Caco-2 (cell line): ENCODE measurements at places on chromosomes 7 and 10.

GRCh38 chr10:28883741-28884423, 206.6 kb downstream of the BAMBI start:
- no peak for DNase-seq

- no peak for DNase-seq
Observed at GRCh38 chr10:58516119-58516518, 3.4 kb downstream of the BICC1 start.

GRCh38 chr7:2166625-2167280, 66.0 kb downstream of the MAD1L1 start:
- DNase-seq, result no peak

DNA sequence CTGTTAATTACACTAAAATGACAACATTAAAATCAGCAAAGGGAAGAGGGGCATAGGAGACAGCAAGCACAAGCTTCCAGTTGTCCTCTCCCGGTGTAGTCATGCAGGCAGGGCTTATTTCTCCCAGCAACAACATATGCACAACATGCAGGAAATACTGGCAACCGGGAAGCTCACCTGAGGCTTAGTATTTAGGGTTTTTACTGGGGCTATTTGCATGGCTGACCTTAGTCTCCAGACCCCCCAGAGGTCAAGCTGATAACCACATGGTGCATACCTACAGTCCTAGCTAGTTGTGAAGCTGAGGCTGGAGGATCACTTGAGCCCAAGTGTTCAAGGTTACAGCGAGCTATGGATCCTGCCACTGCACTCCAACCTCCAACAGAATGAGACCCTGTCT, 12.8 kb upstream of the JMJD1C start:
- no peak for DNase-seq

DNA sequence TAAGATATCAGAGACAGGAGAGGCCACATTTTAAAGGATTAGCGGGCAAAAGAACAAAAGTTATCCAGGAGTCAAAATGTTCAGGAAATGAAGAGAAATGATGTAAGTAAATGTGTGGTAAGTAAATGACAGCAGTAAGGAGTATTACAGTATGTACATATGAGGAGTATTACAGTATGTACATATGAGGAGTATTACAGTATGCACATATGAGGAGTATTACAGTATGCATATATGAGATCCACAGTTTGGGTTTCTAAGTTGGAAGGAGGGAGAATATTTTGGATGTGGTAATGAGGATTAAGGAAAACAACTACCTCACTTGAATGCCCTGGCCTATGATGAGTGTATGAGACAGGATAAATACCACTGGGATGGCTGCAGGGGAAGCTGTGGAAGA, 192.4 kb upstream of the DGKB start:
- no peak for DNase-seq

- peak; percentile 9 for DNase-seq
Observed at GRCh38 chr10:86655596-86655995, 1.2 kb downstream of the OPN4 start.

GRCh38 chr10:111078505-111079185, 1.8 kb downstream of the ADRA2A start:
- no peak for DNase-seq

- DNase-seq, result no peak
Observed at GRCh38 chr7:72416846-72417245, 4.7 kb upstream of the CALN1 start.

- DNase-seq, result no peak
Observed at GRCh38 chr7:12687718-12688171, 312 bp downstream of the ARL4A start.

DNA sequence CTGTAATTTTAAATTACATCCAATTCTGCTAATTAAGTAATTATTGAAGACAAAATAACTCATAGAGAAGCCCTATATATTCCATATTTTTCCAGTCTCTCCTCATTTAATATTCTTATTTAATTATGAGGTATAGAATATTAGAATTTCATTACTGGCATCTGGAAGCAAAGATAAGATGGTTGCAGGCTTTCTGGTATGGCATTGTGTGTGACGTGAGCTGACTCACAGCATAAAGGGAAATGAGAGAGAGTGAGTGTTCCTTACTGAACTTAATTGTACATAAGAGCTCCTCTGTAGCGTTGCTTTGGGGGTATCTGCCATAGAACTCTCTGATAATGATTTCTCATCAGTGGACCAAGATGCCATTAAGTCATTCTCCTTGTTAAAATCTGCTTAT, 127.4 kb upstream of the TEX47 start:
- DNase-seq, result no peak

DNA sequence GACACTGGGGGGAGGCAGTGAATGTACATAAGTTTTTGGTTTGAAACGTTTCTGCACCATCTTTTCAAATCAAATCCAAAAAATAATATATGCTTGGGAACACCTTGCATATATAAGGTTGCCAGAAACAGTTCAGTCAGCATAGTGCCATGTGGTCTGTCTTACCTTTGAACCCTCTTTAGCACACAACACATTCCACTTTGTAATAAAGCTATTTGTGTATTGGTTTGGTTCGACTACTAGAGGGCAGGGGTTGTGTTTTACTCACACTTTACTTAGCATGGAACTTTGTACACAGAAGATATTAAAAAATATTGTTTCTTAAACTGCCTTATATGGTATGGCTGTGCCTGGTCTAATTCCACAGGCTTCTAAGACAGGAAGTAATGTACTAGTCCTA, 43.2 kb downstream of the ALDH18A1 start:
- DNase-seq, result no peak

DNA sequence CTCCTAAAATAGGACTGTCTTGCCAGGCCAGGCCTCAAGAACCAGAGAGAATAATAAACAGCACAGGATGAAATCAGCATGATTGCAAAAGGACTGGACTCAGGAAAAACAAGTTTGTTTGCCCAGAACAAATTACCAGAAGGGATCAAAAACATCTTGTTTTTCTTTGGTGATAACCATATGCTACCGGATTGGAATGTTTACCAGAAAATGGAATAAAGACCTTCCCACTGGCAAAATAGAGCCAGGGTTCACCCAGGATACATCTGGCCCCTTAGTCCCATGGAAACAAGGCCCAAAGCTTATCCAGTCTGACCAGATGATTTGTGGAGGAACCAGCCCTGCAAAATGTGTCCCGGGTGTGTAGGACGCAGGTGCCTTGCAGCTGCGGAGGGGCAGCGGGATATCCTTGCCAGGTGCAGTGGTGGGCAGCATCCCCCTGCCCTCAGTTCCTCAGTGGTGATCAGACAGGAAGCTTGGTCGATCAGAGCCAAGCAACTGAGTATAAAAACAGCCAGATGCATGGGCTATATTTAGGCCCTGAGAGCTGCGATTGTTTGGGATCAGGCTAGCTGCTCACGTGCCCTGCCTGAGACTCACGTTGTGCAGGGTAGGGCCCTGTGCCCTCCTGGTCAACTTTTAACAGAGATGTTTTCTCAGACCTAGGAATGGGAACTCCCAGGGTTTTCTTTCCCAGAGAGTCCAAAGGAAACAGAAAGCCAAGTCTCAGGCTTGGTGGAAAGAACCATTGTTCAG, 4.6 kb upstream of the ZNF22 start:
- DNase-seq, result peak; percentile 66

- no peak for DNase-seq
Observed at GRCh38 chr10:113221756-113222168, 271.7 kb downstream of the TCF7L2 start.

GRCh38 chr7:91784469-91784868, 96.0 kb downstream of the MTERF1 start:
- DNase-seq, result no peak

- DNase-seq, result peak; percentile 98
Observed at GRCh38 chr10:73413528-73414229, at the start of gene ANXA7. Gene ANXA7 (minus strand): TSS chr10:73414058. CDS start chr10:73400856, 13,202 bp downstream.

DNA sequence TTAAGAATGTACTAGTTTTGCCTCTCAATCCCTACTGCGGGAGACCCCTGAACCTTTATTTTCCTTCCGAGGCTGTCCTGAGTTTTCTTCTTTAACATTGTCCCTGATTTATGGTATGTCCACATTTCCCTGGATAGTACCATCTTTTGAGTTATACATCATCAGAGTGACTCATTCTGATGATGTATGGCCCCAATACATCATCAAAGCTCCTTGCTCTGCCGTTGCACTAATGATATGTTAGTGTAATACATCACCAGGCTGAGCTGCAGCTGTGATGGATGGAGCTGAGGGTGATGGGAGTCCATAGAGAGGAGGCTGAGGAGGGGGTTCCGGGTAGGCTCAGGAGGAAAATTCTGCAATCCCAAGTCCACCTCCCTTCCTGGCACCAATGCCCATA, 986.5 kb downstream of the KCNMA1 start:
- no peak for DNase-seq
